ENCODE measurements at places on chromosomes 1 and 21.

GRCh38 chr1:90318431-90318830, 323.5 kb downstream of the ZNF326 start:
- no peak for DNase-seq

DNA sequence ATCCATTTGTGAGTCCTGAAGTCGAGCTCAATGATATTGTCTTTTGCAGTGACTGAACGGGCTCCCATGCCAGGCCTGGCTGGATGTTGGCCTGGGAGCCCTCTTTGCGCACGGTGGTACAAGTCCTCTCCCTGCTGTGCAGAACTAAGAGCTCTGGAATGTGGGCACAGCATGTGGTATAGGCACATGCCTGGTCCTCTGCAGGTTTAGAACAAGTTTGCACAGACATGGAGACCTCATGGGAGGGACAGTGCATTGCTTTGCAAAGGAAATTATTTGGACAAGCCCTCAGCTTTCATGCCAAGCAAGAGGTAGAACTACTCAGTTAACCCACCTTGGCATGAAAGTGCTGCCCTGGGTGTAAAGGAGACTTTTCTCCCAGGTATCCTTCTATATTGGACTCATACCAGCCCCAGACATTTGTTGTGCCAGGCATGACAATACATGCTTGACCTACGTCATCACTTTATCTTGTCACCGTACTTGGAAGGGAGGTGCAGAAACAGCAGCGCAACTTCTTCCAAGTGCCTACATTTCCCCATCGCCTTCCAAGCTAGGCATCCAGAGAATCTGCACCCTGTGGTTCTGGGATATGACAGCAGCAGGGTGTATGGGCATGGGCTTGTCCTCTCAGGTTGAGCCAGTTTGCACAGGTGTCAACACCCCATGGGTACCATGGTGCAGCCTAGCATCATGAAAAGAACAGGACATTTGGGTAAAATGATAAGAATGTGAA, 37.6 kb upstream of the MRPS6 start:
- no peak for DNase-seq

DNA sequence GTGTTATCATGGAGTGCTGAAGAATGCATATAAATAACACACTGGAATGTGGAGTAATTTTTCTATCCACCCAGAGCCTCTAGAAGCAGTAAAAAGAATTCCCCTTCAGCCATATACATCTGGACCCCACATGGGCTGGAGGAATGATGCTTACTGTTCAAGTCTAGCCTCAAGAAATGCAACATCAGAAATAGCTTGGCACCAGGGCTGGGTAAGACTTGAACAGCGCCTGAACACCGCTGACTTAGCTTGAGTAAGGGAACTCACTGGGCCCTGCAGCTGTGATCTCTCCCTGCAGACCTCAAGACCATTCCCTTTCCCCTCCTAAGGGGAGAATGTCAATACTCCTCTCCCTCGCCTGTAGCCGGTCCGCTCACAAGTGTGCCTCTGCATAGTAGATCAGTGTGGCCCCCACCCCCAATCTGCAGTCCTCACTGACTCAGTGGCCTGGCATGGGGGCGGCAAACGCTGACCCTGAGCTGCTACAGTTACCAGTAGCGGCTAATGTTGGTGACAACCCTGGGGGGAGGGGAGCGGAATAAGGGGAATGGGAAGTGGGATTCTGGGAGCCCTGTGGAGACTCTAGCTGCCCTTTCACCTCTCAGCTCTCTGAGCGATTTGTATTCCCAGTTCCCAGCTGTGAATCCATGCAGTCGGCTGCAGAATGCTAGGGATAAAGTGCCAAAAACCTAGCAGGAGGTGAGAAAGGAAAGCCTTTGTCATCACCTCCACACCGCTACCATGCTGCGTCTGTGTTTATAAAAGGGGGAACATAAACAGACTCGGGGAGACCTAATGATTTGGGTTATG, 483.9 kb downstream of the DISC1 start:
- no peak for DNase-seq

GRCh38 chr1:21318714-21319159, 28.5 kb upstream of the ECE1 start:
- DNase-seq: no peak

DNA sequence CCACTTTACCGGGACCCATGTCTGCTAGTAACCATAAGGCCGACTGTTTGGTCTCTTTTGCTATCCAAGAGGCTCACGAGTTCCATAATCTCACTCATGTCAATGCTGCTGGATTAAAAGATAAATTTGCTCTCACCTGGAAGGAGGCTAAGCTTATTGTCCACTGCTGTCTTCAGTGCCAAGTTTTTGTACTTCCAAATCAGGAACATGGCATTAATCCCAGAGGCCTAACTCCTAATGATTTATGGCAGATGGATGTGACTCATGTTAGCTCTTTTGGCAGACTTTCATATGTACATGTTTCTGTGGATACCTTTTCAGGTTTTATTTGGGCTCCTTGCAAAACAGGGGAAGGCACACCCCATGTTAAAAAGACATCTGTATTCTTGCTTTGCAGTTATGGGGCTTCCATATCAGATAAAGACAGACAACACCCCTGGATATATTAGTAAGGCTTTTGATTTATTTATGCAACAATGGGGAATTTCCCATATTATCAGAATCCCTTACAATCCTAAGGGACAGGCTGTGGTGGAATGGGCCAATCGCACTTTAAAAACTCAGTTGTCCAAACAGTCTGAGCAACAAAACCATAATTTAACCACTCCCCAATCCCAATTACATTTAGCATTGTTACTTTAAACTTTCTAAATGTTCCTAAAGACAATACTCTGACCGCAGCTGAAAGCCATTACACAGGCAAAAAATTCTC, 162.7 kb downstream of the IER5 start:
- DNase-seq: no peak
